Activated CD8-positive, alpha-beta memory T cell treated with anti-CD3 and anti-CD28 coated beads for 4 hours (primary cell): ENCODE measurements at places on chromosomes 5 and 9.

DNA sequence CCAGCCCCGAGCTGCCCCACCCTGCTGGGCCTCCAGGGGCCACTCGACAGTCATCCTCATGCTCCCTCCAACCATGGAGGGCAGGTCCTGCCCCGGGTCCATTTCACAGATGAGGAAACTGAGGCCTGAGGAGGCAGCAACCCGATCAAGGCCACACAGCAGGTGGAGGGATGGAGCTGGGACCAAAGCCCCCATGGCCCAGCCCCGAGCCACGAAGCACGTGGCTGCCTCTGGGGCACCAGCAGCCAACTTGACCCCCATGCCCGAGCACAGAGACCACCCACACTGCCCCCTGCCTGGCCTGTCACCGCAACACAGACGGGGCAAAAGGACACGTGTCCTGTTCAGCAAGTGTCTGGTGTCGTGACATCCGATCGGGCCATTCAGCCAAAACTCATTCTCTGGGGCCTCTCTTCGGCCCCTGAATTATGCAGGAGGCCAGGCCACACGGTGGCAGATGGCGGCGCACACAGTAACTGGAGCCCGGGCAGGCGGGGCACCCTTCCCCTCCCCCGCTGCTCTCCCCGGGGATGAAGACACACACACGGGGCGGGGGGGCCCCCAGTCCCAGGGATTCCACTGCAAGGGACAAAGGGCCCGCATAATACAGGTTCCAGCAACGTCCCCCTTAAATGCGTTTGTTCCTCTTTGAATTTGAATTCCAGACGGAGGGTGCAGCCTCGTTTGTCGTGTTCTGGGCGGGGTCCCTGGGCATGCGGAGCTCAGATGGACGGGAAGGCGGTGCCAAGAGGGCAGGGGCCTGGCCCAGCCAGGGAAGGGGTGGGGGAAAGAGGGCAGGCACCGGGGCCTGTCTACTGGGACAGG lies 29.4 kb upstream of the TMEM250 start:
- no peak for DNase-seq

GRCh38 chr9:107446491-107446890 lies 43.1 kb downstream of the KLF4 start:
- no peak for DNase-seq

- DNase-seq: no peak
Measured at GRCh38 chr5:21774801-21775200, 1078.3 kb downstream of the CDH12 start.

DNA sequence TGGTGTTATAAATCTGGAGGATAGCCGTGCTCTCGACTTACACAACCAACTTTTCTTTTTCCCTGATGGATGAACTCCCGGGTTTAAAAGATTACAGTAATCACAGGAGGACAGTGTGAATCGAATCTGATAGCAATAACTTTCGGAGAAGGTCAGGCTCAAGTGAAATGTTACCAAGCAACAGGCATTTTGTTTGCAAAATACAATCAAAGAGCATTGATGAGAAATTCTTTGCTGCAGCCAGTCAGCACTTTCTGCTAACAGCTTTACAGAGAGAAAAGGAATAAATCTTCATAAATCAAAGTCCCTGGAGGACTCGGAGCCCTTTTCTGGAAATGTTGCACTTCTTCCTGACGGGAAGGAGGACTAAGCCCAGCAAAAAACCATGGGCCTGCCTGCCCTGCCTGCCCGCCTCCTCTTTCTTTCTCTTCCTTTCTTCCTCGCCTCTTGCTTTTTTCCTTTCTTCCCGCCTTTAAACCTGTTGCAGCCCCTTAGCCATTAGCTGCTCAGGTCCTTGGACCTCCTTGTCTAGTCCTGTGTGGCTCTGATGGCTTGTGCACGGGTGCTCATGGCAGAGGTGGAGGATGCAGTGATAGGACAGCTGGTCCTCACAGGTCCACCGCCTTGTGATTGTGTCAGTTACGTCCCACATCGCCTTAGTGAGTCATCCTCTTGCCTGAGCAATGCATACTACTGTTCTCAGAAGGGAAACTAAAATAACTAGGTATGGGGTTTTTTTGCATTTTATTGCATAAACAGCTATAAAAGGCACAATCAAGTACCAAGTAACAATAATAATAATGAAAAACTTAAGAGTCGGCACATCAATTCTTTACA lies 6.2 kb downstream of the DMRT3 start:
- DNase-seq: no peak

DNA sequence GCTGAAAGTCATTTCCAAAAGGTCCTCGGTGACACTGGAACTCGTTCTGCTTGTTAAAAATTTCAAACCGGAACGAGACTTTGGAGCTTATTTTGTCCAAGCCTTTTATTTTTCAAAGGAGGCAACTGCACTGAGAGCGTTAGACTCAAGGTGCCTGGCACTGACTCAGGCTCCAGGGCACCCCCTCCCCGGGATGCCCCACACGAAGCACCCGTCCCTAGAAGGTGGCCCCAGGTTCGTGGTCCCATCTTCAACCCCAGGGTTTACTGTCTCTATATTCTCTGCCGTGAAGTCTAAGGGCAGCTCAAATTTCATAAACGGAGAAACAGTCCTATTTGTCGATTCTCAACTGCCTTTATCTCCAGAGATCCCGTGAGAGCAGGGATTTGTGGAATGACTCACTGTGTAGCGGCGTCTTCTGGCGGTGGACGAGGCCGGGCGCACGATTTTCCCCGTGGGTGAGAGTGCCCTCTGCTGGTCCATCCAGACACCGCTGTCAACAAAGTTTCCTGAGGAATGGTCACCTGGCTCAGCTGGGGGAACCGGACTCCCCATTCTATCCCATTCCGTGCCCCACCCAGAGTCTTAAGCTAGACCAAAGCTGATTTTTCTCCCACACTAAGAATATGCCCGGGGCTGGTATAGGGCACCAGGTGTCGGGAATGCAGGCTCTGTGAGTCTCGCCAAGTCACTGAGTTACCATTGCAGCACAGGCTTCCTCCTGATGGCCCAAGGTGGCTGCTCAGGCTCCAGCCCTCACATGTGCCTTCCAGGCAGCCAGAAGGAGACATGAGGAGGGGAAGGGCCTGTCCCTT lies 27.1 kb upstream of the SLC6A19 start:
- no peak for DNase-seq

DNA sequence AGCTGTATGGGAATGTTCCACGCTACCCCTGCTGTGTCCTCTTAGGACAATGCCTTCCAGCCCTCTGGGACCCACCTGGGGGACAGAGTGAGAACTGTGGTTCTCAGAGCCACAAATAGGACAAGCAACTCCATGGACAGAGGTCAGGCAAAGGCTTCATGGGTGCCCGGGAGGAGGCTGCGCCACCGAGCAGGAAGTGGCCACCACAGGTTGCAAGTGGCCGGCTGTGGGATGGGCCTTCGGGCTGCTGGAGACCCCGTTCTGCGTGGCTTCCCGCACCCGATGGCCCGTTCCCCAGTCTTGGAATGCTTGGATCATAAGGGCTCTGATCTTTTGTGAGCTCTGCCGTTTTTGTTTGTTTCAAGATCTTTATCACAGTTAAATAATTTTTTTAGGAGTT lies 118.8 kb downstream of the BOD1 start:
- DNase-seq: no peak
